Suppressor macrophage (primary cell): ENCODE measurements at places on chromosomes 16 and 17.
A peak's percentile ranks its signal among the peaks of the same experiment; 100 is the strongest.

DNA sequence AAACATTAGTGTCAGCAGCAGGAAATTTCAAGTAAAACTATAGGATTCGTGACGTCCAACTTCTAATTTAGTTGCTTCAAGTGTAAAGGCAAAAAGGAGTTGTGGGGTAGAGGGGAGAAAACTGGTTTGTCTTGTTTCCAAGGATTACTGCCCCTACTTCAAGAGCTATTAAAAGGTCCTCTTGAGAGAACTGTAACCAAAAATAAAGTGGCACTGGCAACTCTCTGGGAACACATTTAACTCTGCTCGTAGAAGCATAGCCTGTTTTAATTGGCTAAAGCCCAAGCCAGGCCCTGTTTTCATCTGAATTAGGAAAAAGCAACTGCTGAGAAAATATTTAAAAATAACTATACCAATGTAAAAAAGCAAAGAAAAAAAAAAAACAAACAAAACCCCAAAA, 51.8 kb upstream of the AKAP1 start:
- DNase-seq = no peak

DNA sequence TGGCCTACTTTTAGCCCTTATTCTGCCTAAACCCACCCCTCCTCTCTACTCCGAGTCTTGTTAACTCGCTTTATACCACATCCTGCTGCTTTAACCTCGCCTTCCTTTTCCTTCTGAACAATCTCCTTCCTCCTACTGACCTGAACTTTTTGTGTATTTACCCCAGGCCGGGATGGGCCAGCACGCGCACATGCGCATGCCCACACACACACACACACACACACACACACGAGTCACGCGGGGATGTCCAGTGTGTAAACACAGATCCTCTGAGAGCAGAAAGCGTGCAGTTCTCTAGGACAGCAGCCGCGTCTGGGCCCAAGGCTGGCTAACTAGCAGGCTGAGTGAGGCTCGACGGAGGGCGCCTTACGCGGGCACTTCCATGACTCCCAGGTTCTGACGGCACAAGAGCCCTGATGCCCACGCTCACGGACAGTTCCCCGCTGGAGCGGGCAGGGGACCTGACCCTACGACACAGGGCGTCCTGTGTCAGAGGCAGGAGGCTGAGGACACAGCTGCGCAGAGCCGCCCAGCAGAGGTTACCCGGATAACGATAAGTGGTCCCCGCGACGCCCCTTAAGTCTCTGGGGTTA, 610 bp downstream of the PIK3R5 start:
- peak; percentile 76 for DNase-seq

GRCh38 chr17:31787857-31788570, 71.0 kb downstream of the COPRS start:
- peak; percentile 35 for DNase-seq

DNA sequence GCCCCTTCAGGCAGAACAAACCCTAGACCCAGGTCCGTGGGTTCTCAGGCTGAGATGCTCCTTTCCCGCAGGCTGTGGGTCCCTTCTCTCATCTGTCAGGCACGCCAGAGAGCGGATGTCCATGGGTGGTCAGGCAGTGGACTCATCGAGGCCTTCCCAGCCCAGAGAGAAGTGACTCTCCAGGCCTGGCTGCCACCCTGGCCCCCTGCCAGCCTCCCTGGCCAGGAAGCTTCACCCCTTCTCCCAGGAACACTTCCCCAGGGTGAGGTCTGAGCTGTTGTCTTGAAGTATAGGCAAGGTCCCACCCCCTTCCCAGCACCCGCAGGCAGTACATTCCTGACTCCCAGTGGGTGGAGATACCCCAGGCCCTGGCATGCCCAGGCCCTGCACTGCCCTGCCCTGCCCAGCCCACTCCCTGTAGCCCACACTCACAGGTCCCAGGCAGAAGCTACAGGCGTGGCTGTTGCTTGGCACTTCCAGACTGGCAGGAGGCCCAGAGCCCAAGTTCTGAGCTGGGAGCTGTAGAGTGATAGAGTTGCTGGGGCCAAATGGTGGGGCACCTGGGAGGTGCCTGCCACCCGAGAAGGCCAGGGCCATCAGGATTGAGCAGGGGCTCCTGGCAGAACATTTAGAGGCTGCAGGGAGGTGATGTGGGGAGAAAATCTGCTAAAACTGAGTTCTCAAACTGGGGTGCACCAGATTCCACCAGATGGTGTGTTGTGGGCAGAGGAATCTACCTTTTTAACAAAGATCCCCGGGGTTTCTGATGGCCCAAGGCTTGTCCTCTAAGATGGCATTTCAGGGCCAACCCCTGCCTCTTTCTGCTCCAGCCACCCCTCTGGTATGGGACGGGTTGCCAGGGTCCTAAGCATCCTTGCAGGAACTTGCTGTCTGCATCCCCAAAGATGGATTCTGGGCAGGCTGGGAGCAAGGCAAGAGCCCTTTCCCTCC, 6.7 kb downstream of the ITGA3 start:
- peak; percentile 57 for DNase-seq

DNA sequence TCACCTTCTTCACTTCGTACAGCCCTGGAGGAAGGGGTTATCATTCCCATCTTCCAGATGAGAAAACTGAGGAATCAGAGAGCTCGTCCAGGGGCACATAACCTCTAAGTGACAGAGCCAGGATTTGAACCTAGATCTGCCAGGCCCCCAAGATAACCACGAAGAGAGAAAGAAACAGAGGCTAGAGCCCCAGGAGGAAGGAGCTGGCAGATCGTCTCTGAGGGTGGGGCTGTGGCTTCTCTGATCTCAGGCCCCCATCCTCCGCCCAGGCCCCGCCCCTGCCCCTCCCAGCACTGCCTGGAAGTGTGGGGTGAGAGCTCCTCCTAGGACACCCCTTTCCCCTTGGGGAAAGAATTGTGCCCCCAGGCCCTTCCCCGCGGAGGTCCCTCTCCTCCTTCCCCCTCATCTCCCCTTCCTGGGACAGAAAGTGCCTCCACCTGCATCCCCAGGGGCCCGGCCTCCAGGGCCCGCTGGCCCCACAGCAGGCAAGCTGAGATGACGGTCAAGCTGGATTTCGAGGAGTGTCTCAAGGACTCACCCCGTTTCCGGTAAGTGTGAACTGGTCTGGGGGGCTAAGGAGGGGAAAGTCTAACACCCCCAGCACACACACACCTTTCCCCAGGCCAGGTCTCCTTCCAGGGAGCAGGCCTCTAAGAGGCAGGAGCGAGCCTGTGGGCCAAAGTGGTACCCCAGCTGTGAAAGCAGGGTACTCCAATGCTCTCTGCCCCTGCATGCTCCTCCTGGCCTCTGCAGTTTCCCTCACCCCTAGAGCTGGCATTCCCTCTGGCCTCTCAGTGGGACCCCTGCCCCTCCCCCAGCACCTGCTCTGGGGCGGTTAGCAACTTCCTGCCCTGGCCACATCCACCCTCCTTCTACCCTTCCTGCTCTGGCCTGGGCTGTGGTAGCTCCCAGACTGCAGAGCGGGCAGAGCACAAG, at the start of gene ACAP1:
Gene ACAP1 (plus strand): TSS at position 290 of the 936 bp plus-strand sequence. CDS start 206 bp downstream, at position 496.
- peak; percentile 22 for DNase-seq

DNA sequence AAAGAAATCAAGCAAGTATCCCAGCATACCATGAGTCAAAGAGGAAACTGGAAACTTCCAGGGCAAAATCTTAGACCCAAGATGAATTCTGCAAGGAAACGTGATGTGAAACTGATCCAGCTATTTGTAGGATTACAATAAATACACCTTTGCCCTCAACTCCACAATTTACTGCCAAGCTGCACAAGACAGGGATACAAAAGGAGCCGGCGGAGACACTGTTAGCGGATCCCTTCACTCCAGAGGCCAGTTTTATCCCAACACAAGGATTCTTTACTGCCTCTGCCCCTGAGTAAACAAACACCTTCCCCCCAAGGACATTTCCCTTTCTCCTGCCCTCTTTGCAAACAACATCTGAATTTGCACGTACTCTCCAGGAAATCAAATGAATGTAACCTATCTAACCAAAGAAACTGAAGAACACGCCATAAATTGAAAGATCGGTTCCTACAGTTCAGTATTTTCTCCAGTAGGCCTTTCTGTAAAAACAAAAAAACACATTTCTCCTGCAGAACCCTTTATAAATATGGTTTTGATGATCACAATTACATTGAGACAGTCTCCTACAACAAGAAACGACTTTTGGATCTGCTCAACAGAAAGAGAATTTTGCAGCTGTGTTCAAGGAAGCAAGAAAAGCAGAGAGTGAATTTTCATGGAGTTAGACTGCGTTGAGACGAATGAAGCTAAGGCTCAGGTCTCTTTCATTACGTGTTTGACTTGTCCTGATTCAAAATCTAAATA, 1.4 kb upstream of the CBX2 start:
- DNase-seq = no peak

DNA sequence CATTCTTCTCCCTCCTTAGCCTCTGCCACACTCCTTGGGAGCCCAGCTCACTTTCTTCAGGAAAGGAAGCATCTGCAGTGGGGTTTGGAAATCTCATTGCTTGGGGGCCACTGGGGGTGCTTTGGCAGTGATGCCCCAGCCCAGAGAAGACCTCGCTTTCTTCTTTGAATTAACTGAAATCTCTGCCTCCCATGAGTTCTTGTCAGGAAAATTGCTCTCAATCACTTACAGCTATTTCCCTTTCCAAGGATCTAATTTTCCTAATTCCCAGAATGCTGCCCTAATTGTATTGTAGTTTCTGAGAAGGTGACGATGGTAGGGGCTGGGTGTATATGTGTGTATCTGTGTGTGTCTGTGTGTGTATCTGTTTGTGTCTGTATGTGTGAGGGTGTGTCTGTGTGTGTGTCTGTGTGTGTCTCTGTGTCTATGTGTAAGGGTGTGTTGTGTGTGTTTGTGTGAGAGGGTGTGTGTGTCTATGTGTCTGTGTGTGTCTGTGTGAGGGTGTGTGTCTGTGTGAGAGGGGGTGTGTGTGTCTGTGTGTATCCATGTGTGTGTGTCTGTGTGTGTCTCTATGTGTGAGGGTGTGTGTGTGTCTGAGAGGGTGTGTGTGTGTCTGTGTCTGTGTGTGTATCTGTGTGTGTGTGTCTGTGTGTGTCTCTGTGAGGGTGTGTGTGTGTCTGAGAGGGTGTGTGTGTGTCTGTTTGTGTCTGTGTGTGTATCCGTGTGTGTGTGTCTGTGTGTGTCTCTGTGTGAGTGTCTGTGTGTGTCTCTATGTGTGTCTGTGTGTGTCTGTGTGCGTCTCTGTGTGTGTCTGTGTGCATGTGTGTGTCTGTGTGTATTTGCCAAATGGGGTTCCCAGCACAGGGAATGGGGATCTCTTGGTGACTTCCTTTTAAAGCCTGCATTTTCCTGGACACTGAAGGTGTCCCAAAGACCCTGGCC, 83.5 kb upstream of the DNAJA2 start:
- no peak for DNase-seq

DNA sequence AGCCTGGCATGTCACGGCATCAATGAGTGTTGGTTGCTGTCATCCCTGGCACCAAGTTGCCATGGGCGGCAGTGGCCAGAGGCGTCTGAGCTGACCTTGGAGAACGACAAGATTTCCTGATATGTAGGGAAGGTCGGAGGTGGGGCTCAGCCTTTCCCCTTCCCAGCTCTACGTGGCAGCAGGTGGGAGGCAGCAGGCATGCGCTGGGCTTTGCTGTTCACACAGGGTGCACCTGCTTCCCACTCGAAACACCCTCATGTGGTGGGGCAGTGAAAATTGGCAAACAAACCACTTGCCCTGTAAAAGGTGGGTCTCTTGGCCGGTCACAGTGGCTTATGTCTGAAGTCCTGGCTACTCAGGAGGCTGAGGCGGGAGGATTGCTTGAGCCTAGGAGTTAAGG, 12.3 kb upstream of the TFAP4 start:
- DNase-seq = no peak

GRCh38 chr16:85601730-85602401, 11.3 kb upstream of the GSE1 start:
- no peak for DNase-seq

GRCh38 chr17:39357986-39358385, 43.4 kb downstream of the FBXL20 start:
- DNase-seq = no peak

DNA sequence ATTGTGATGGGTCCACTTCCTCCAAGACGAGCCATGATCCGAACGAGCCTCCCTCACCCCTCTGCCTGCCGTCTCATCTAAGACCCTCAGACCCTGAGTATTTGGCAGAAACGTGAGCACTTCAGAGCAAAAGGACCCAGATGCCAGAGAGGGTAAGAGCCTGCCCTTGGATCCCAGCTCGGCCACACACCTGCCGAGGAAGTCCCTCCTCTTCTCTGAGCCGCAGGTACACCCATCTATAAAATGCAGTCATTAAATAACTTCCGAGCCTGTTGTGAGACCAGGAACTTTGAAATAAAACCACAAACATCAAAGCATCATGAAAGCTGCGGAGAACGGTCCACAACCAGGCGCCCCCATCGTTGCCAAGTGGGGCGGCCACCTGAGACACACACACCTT, 64.8 kb upstream of the DOC2B start:
- no peak for DNase-seq

GRCh38 chr17:11889266-11889665, 108.0 kb downstream of the ZNF18 start:
- no peak for DNase-seq

DNA sequence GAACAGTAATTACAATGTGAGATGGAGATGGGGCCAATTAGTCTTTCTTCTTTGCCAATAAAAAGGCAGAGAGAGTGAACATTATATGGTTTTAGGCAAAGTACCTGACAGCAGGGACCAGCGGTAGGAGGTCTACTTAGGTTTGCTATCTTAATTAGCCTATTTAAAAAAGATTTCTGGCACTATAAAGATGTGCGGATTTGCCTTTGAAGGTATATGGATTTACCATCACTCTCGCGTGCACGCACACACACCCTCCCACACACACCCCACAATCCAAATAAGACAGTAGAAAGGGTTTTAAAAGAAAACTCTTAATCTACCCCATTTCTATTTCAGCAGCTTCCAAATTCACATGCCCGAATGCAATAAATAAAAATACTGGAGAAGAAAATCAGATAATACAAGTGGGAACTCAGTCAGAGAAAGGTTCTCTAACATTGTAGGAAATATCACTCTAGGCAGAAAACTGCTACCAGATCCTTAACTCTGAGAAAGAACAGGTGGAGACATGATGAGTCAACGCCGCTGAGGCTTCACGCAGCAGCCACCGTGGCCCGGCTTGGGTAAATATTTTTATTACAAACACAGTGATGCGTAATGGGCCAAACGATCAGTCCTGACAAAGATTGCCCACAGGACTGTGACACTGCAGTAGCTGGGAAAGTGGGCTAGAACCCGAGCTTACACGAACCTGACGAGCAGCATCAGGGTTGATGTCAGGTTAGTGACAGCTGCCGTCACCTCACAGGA, 66.6 kb upstream of the AXIN2 start:
- DNase-seq = no peak

GRCh38 chr16:21338537-21339268, 60.6 kb upstream of the CRYM start:
- no peak for DNase-seq

DNA sequence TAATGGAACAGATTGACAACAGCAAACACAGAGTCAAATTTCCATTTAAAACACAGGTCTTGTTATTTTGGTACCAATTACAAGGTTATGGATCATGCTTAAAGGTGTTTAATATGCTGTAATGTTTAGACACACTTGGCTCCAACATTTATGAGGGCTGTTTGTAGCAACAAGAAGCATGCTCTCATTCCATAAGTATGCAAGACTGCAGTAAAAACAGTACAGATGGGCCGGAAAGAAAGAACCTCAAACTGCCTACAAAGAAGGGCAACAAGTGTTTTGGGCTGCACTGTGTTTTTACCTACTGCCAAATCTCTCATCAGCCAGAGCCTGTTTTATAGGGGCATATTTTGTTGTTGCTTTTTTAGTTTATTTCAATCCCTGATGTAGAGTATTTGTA, 100.5 kb upstream of the HS3ST3A1 start:
- no peak for DNase-seq
